ENCODE measurements at places on chromosomes 6 and 20.

GRCh38 chr6:163323274-163323673 lies 91.2 kb upstream of the QKI start:
- no peak for DNase-seq

DNA sequence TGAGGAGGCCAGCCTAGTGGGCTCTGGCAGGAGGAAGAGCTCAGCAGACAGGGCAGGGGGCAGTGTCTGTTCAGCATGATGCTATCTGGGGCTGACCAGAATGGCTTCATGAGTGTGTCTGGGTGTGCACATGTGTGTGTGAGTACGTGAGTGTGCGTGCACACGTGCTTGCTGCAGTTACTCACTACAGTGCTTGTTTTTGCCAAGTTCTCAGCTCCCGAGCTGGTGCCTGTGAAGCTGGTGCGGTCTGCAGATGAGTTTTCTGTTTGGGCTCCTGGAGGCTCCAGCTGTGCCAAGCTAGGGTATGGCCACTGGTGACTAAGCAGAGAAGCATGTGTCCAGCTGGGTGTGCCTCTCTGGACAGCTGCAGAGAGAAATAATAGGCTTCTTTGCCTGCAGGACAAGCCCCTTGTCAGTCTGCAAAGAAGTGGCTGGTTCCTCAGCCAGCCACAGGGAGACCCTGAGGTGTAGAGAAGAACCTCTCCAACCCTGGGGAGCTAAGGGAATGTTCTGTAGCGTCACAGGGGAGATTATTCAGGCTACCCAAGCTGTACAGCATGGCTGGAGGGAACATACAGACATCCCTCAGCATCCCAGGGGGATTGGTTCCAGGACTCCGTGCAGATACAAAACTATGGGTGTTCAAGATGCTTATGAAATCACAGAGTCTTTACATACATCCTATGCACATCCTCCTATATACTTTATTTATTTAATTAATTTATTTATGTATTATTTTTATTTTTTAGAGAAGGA lies 40.2 kb upstream of the FAM50B start:
- no peak for DNase-seq

GRCh38 chr6:108002365-108003221 lies 44.6 kb upstream of the SEC63 start:
- DNase-seq, result no peak

DNA sequence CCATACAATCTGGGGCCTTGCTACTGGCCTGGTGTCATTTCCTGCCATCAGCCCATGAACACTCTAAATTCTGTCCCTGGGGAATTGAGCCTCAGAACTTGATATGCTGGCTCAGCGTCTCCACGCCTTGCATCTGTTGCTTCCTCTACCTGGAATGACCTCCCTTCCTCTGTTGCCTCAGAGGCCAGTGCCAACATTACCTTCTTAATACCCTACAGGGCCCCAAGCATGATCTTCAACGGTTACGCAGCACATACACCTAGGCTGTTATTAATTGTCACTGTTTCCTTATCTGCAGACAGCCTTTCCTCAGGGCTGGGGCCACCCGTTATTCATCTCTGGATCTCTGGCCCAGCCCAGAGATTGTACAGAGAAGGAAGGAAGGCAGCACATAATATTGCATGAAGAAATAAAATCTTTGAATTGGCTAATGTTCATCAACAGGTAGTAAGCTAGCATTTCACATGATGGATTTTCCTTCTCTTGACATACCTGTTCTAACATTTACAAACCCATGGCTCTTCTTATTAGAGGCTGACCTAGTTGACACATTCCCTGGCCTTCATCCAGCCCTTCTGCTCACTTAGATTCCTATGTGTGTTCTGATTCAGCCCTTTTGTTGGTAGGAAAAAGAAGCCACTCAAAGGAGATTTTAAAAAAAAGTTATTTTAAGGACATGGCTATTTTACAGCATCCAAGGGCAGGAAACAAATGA lies 8.4 kb upstream of the RNF182 start:
- DNase-seq, result no peak

DNA sequence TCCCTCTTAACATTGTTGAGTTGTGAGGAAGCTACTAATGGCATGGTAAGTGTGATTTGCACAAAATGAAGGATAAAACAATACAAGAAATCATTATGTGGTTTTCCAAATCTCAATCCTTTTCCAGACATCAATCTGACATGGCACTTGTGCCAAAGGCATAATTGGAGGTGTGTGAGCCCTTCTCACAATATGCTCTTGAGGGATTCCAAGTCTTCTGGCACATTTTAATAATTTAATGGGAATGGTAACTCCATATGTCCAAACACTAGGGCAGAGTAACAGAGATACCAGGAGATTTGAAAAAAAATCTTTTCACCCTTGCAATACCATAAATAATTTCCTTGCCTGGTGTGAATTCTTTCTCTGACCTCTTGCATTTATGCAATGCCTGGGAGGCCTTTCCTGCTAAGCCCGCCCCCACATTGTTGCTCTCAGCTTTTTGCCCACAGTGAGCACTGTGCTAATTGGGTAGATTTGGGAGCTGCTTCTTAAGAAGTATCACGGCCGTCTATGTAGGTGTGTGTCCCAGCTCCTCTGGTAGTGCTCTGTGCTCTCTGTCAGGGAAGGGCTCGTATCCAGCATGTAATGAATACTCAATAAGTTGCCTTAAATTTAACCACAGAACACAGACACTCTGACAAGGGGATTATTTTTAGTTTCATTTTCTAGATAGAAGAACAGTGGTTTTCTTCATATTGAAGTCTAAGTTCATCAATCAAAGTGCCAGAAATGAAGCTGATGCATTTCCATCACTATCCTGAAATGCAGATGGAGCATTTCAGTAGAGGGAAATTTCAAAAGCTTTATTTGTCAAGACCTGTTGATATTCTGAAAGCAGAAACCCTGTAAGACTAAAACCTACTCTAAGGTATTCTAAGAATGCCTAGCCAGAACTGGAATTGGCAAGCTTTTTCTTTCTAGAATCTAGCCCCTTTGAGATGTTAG lies 54.4 kb upstream of the CEP85L start:
- no peak for DNase-seq

- no peak for DNase-seq
Measured at GRCh38 chr6:33170176-33171015, 21.9 kb downstream of the COL11A2 start.

DNA sequence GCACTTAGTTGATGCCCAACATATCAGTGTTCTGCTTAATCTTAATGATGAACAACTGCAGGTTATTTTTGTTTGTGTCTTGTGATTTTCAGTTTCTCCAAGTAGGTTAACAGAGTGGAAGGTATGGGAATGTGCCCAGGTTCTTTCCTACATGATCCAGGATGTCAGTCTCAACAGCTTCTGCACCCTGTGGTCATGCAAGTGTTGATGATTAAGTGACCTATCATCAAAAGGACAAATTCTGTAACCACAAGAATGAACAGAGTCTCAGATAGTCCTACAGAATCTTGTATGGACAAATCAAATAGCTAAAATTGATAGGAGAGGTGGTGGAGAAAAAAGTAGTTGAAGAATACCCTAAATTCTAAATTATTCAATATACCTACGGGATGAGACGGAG lies 26.1 kb downstream of the MAN1A1 start:
- DNase-seq, result no peak

DNA sequence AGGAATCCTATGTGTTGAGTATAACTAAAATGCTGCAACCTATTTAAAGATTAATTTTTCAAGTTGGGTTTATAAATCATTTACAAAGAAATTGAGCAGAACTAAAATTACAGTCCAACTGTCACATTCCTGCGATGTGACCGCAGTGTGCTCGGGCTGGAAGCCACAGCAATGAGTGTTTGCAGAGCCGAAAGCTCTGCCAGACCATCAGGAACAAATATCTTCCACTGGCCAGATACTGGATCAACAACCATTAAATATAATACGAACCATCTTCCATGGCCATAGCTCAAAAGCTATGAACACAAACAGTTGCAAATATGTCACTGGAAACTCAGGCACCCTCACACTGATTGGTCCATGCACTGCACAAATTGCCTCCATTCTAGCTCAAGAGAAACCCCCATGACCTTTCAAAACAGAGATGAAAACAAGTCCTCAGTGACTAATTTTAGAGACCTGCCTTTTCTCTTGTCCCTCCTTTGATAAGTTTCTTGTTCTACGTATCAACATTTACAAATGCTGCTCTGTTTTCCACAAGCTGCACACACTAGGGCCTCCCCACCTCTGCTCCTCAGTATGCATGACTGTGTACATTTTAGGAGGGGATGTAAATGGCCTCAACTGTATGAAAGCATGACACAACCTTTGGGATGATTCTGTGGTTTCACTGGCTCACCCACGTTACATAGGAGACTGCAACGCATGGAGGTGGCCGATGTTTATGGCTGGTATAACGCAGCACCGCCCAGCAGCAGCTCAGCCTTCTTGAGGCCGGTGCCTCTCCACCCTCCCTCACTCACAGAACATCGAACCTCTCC lies 171.7 kb downstream of the WDR27 start:
- no peak for DNase-seq

GRCh38 chr20:17912916-17913315 lies 55.7 kb downstream of the SNX5 start:
- DNase-seq, result no peak

GRCh38 chr6:27617046-27617687 lies 144.3 kb upstream of the ZNF184 start:
- DNase-seq, result no peak

DNA sequence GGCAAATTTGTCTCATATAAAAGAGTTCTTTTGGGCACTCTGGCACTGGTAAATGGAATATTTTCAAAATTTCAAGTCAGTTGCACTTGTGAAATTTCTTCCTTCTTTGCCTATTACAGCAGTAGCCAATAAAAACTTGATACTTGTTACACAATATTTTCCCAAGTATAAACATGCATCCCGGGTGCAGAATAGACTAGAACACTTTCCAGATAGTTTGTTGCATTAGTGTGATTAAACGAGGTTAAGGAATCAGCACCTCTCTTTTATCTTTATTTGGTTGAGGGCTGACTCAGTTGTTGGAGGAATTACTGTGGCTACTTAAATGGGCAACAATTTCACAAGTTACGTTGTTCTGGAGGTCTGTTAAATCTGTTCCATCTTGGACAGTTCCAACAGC lies 467.5 kb downstream of the CDKAL1 start:
- DNase-seq, result no peak

GRCh38 chr6:154479771-154480639 lies 30.5 kb downstream of the CNKSR3 start:
- no peak for DNase-seq

- DNase-seq, result no peak
Measured at GRCh38 chr20:1813101-1813529, 82.1 kb upstream of the SIRPA start.

DNA sequence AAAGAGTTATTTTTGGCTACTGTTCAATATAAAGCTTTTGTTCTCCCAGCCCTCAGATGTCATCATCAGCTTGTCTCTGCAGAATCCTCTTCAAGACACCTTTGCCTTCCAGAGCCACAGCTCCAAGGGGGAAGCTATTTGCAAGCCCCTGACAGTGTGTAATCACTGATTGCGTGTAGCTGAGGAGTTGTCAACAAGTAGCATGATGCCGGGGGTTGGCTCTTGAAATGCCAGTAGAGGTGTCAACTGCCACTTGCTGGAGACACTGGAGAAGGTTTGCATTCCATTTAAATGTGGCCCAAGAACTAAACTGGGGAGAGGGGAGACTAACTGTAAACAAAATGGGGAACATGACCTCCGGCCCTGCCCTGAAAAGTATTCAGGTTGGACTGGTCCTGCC lies 44.3 kb upstream of the PDYN start:
- no peak for DNase-seq

DNA sequence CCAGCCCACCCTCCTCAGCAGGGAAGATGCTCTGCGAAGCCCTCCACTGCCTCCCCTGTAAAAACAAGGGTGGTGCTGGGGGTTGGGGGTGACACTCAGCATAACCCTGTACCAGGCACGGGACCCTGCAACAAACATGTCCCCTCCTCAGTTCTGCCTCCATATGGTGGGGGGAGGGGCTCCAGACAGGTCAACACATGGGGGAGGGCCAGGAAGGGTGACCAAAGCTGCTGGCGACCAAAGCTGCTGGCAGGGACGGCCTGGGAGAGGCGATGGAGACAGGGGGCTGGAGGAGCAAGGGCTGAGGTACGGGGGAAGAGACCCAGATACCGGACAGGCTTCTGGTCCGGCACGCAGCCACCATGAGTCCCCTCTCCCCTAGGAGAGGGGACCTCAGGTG lies 123.2 kb downstream of the TAF4 start:
- DNase-seq, result no peak

- DNase-seq, result no peak
Measured at GRCh38 chr6:40947876-40948526, 91.0 kb downstream of the UNC5CL start.

- no peak for DNase-seq
Measured at GRCh38 chr6:3208098-3208774, 19.2 kb downstream of the TUBB2B start.

- peak; percentile 71 for DNase-seq
Measured at GRCh38 chr6:52263709-52264540, 19.6 kb upstream of the IL17F start.

DNA sequence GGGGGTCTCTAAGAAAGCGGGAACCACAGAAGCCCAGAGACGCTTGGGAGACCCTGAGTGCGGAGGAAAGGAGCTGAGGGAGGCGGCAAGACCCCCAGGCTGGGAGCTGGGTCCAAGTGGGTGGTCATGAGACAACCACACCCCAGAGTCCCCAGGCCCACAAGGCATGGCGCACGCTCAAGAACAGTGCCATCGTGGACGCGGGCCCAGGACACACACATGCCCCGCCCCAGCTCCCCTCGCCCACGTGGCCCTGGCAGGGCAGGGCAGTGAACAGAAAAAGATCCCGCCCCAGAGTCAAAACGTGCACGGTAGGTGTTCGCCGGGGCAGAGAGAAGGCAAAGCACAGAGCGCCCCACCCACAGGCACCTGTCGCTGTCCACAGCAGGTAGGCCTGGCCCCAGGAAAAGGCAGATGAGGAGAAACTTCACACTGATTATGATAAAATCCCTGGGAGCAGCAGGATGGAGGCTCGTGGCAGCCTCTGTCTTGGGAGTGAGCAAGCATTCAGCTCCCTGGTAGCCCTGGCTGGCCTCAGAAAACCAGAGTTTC lies 50.0 kb downstream of the BPIFB1 start:
- DNase-seq, result no peak

DNA sequence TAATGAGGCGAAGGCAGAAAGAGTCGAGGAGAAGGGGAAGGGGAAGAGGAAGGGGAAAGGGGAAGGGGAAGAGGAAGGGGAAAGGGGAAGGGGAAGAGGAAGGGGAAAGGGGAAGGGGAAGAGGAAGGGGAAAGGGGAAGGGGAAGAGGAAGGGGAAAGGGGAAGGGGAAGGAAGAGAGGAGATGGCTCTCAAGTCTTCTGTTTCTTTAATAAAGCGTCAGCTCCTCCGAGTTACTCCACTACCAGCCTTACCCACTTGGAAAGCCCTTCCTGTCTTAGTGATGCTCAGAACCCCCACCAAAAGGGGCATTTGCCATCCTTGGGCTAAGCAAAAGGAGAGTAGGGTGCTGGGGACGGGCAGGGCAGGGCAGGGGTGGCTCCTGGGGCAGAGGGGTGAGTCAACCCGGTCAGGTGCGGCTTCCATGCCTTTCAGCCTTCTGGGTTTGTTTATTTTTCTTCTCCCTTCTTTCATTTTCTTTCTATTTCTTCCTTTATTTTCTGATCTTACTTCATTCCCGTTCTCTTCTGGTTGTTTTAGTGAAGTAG lies 476 bp upstream of the CLIC5 start:
- DNase-seq, result no peak
